Activated naive CD8-positive, alpha-beta T cell treated with anti-CD3 and anti-CD28 coated beads, Interleukin-2, amount 50 U/mL, for 24 hours (primary cell): ENCODE measurements at places on chromosomes 2 and 18.

DNA sequence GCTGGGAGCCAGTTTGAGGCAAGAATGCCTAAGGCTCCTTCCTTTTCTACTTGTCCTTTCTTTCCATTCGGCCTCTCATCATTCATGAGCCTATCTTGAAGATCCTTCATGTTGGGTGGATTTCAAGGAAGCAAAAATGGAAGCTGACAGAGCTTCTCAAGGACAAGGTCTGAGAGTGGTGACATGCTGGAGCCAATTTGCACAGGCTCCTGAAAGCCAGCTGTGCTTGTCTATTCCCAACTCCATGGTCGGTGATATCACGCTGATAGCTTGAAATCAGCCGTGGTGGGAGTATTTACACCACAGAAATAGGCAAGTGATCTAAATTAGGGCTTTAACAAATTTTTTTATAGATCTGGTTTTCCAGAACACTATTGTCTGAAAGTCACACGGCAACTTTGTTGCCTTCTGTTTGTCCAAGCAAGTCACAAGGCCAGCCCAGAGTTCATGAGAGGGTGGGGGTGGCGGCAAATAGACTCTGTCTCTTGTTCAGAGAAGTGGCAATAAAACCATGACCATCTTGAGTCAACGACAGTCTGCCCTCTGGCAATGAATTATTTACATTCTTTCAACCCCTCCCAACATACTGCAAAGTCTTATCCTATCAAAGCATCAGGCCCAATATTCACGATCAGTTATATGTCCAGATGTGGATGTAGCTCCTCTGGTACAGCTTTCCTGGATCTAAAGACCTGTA lies 49.9 kb upstream of the SLC35F5 start:
- no peak for DNase-seq

- no peak for DNase-seq
These were observed 1719.2 kb upstream of the LRRTM1 start for GRCh38 chr2:82023710-82024109.

- DNase-seq, result no peak
These were observed 104.3 kb upstream of the RAB12 start for GRCh38 chr18:8504880-8505435.

DNA sequence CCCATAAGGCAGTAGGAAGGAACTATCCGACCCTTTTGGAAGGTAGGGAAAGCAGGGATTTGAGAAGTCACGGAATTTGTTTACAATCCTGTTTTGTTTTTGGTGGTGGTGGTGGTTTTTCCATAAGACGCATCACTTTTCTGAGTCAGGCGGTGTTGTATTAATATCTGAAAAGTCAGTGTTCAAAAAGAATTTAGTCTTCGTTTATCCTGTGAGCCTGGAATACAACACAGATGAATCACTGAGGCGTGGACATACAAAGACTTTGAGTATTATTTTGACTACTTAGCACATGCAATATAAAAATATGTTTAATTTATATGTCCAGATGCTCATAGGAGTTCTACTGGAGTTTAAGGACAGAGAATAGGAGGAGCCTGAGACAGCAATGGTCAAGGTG lies 785 bp downstream of the ZNF892 start:
- no peak for DNase-seq

DNA sequence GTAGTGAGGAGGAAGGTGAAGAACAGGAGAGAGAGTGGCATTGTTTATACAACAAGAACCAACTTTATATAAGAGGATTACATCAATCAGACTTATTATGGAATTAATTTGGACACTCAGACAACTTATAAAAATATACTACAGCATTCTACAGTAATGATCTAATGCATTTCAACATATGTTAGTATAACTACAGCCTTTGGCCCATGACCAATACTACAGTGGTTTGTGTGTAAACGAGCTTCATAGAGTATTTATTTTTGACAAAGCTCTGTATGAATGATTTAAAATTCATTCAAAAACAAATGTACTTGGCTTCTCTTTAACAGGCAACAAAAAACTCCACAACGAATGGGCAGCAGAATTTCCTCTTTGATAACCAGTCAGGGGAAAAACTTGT lies 72.8 kb downstream of the ZNF521 start:
- no peak for DNase-seq

DNA sequence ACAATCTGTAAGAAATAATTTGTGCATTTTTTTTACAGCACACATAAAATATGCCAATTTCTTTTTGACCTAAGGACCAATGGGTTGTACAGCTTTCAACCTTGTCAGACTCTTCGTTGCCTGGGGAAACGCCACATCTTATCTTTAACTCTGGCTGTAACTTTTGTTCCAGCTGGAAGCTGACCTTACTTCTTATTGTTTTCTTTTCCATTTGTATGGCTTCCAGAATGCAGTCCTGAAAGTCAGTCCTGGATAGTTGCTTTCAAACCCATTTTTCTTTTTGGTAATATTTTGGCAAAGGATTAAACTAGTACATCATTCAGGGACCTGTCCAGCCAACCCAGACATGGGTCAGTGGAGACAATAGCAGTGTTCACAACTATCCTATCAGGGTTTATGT lies 686.5 kb upstream of the CDH2 start:
- no peak for DNase-seq

DNA sequence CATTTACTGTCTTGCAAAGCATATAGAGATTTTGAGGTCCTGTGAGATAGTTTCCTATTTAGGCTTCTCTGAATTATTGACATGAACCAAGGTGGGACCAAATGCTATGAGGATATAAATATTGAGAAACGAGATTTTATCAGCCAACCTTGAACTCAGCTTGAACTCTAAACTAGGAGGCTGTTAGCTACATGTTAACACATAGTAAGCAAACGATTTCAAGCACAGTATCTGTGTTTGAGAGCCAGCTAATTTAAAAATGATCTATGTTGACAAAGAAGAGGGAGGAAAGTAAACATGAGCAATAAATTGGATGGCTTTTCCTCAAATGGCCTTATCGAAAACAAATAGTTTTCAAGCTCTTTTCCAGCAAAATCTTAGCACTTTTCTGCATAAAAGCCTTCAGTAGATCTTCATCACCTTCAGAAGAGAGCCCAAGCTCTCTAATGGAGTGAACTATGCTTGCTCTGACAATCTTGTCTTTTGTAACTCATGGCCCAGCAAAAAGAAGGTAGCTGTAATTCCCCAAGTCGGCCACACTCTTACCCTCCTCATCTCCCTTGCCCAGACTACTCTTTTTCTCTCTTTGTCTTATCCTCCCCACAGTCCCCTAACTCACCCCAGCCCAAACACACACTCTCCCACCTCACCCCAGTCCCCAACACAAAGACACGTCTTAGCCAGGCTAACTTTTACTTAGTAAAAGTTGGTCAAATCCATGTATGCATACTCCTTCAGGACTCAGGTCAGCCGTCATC lies 14.7 kb downstream of the CD28 start:
- no peak for DNase-seq

DNA sequence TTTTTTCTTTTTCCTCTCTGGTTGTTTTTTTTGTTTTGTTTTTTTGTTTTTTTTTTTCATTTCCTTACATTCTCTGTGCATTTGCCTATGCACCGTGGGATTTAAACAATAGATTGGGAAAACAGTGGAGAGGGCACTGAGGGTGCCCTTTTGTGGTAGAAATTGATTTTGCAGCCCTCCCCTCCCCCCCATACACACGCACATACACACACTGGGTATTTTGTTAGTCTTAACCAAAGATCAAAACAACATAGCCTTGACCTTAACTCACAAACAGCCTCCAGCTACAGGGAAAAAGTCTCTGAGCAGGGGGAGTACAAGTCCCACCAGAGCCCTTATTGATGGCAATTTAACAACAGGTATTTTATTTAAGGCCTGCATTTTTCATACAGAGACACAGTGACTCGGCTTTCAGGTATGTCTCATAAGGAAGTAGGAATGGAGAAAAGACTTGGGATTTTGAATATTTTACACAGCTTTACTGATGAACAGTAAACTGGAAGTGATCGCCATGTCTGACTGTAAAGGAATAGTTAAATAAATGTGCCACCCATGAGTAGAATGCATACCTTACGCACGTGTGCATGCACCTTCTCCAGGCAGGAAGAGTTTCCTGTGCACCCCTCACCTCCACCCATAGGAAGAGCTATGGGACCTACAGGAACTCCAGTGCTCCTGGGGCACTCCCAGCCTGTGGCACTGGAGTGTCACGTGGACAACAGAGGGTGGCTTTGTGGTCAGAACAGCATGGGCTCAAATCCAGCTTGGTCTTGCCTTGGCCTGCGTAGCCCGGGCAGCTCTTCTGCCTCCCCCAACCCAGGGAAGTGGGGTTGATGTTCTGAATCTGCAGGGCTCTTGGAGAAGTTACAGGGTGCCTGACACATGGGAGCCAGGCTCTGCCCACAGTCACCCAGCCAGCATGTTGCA lies 266.4 kb downstream of the ANAPC1 start:
- DNase-seq, result no peak

- DNase-seq, result no peak
These were observed 95.5 kb upstream of the SYT4 start for GRCh38 chr18:43372773-43373172.

- DNase-seq, result no peak
These were observed 406.0 kb upstream of the POU3F3 start for GRCh38 chr2:104447831-104448434.

DNA sequence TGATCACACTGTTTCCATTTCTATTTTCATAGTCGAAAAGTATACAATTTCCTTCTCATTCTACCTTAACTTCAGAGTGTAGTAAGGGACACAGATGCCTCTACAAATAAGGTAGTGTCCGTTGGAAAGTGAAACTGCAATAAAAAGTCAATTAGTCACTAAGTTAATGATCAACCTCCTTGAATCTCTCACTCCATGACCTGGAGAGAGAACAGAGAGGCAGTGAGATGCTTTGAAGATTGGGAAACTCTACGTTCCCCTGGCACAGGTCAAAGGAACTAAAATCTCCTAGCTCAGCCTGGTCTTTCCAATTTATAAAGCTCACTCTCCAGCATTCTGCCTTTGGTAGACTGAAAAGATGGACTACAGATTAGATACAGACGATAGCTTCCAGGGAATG lies 153.8 kb upstream of the ACAA2 start:
- no peak for DNase-seq

DNA sequence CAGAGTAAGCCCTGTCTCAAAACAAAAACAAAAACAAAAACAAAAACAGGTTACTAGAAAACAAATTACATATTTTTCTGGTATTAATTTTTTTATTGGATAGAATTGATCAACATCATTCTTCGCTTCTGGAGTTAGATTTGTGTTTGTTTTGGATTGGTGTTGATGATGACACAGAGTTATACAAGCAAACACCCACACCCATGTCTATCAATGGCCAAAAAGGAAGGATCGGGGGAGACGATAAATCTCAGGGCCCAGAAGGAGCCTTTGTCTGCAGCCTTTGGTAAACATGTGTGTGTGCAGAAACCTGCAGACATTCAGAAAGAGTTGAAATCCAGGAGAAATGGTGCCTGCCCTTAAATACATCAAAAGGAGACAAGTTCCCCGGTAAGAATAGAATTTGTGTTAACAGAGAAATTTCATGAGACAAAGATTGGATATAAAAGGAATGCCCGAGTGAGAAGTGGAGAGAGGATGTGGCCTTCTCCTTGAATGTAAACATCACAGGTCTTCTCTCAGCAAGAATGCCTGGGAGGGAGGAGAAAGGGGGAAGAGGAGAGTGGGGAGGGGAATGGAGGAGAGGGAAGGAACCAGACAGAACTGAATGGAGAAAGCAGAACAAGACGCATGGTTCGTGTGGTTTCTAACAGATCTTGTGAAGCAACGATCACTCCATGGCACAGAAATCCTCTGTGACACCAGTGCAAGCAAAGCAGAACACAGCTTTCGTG lies 40.4 kb upstream of the TMEM178A start:
- DNase-seq, result no peak

DNA sequence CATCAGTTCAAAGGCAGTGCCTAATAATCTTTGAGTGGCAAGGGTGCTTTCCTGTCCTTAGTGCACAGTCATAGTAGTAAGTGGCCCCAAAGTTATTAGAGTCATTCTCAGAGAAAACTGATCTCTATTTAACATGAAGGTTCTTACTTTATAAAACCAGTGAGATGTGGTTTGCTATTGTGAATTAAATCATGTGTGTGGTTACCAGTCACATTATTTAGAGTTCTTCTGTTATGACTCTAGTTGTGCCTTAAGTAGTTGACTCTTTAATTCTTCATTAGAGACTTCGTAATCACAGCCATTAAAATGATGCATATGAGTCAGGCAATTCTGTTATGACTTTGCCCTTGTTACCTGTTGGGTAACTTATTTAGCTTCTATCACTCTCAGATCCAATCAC lies 1392.9 kb upstream of the ACVR2A start:
- DNase-seq, result no peak

DNA sequence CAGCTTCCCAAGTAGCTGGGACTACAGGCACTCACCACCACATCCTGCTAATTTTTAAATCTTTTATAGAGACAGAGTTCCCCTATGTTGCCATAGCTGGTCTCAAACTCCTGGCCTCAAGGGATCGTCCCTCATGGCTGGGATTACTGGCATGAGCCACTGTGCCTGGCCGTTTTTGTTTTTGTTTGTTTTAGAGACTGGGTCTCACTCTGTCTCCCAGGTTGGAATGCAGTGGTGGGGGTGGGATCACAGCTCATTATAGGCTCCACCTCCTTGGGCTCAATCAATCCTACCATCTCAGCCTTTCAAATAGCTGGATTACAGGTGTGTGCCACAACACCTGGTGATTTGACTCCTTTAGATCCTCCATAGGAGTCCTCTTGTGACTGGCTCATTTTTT lies 19.5 kb upstream of the ZDBF2 start:
- DNase-seq, result no peak

DNA sequence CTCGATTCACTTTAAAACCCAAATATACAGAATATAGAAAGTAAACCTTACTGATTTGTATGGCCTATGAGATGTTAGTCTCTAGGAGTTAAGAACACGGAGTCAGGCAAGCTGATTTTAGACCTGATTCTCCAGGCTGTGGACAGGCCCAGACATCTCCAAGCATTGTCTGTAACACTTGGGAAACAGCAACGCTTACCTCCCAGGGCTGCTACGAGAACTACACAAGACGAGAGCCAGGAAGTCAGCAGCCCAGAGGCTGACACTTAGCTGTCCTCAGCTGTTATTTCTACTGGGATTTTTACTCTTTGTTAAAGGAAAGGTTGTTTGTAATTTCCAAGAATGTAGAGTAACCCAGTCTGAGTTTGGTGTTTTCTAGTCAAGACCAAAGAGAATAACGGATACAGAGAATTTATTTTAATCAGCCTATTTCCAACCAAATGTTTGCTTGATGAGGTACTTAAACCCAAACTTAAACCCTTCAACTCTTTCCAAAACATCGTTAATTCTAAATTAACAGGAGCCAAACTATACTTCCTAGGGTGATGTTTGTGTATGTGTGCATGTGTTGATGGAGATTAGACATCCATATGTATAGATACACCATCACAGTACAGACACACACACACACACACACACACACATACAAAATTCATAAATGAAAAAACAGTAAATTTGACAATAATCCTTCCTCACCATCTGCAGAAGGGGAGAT lies 123.4 kb downstream of the LAMA1 start:
- no peak for DNase-seq
